ENCODE measurements at places on chromosomes 6 and 20.

DNA sequence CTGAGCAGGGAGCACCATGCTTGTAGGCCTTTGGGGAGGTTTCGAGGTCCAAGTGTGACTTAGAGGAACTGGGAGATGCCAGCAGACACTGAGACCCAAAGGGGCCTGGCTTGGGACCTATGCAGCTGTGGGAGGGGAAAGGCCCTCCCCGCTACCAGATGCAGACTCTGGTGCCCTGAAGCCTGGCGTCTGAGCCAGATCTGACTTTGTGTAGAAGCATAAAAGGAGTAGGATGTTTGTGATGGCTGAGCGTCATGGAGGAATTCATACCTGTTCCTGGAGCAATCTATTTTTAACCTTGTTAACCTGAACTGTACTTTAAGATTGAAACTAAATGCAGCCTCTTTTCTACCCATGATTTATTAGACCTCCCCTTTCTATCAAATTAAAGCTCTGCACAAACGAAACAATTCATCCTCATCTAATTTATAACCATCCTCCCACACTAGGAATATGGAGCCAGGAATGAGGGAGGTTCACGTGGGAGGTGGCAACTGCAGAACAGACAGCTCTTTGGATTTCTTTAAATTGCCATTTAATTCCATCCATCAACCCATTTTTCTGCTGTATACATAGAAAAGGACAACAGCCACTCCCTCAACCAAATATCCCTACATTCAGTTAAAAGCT, 172.6 kb upstream of the AGPAT4 start:
- no peak for DNase-seq

DNA sequence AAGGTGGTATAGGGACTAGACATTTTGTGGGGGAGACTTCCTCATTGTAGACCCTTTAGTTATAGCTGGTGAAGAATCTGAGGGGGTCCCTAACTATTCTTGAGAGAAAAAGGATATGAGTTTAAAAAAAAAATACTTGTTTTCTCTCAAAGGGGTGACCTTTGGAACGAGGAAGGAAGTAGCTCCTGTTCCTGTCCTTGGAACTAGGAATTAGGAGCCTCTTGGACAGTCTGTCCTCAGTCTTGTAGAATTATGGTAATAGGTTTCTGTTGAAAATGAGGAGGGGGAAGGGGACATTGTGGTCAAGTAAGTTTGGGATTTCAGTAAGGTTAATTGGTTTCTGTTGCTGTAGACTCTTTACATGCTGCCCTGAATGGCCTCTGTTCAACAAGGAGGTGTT, 56.5 kb downstream of the PLEKHG1 start:
- DNase-seq = no peak

GRCh38 chr6:155084431-155085123, 89.5 kb downstream of the TIAM2 start:
- DNase-seq = peak; percentile 39

DNA sequence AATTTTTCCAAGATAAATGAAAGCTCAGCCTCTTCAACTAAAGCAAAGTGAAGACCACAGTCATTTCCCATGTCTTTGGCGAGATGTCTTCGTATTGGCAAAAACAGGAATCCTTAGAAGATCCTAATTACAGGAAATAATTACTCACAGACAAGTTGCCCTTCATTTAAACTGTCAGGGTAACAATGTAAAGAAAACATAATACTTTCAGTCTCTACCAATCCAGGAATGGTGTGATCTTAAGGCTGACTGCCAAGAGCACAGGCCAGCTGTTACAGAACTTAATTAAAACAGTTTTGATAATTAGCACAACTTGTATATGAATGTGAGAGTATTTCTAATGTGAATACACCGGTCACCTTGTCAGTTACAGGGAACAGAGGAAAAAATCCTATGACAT, 292.2 kb downstream of the PACRG start:
- no peak for DNase-seq

DNA sequence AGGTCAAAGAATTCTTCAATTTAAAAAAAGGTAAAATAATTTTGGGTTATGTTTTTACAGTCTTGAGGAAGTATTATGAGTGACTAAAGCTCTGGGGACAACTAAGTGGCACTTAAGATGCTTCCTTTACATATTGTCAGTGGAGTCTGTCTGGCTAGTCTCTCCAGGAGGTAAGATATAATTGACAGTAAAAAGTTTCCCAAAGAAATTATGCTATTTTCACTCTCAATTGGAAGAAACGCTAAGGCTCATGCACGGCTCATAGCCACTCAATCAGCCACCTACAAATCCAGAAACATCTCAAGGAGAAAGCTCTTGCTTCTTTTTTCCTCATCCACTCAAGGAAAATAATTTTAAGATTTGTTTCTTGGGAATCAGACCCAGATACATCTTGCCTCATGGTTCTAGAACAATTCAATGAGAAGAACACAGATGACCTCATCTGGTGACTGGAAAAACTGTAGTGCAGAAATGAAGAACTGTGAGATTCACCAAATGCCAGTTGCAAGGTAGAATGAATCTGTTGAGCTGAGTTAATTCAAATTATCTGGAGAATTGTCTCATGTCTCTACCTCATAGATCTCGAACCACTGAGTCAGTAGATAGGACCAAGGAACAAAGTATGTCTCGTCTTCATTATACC, 252.9 kb downstream of the TPBG start:
- DNase-seq = no peak

DNA sequence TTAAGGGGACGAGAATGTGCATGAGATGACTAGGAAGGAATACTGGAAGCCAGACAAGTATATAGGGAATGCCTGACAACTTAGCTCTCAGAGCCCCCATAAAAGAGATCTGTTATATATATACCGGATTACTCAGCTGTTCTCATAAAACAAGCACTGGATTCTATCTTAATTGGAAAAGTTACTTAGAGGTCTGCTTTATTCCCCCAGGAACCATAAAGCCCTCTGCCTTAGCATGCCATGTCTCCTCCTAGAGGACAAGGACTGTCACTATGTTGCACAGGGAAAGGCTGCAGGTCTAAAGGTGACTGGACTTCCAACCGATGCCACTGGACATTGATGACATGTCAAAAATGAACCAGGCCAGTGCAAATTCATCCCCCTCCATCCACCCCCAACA, 6.4 kb downstream of the EXOC2 start:
- no peak for DNase-seq

DNA sequence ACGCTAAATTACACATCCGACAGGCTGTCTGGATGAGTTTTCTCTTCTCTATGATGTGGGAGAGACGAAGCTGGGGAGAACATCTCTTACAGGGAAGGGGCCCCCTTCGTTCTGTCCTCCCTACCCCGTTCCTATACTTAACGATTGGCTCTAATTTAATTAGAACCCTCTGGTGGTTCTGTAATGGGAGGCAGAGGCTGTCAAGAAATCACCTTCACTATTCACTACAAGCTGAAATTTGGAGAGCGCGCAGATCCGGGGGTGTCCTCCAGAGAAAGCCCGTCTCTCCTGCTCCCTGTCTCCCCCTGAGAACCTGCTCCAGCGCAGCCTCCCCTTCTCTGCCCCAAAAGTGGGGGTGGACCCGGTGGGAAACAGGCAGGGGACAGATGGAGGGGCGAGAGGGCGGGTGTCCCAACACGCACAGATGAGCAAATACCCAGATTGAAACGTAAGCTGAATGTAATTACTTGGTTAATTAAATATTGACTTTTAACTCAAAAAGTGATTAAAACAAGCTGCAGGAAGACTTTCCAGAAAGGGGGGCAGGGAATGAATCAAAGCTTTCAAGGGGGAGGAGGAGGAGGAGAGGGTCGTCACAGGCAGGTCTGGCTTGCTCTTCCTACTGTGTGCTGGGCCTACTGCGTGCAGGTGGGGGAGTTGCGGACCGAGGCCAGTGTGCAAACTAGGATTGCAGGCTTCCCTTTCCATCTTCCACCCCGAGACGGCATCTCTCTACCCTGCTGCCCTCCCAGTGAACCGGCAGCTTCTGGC, 1.3 kb downstream of the SULF2 start:
- no peak for DNase-seq

- no peak for DNase-seq
These were observed at the start of gene TBXT for GRCh38 chr6:166167801-166168615. Gene TBXT (minus strand): TSS chr6:166167851. CDS start chr6:166167591, 260 bp downstream.

DNA sequence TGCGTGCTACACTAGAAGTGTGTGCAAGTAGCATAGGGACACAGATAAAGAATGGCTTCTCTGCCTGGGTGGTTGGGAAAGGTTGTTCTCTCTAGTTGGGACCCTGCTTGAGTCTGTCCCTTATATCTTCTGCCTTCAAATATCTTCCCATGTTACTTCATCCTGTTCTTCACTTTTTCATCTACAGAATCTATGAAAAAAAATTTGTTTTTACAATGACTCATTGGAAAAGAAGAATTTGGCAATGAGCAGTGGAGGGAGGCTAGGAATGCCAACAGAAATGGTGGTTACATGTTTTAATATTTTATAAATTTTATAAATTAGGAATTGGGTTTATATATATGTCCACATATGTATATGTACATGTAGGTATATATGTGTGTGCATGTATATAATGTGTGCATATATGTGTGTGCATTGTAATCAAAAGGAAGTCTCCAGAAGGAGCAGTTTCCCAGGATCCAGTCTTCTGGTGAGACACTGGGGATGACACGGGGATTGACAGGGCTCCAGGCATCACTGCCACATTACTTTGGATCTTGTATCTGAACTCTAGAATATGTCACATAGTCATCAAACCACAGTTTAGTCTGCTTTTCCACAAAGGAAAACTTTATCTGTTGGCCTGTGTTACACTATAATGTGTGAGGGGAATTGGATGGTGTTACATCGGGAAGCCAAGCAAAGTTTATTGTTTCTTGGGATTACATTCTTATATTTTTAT, 75.3 kb upstream of the RIPOR2 start:
- no peak for DNase-seq

GRCh38 chr6:128024969-128025368, 124.1 kb upstream of the THEMIS start:
- DNase-seq = no peak

DNA sequence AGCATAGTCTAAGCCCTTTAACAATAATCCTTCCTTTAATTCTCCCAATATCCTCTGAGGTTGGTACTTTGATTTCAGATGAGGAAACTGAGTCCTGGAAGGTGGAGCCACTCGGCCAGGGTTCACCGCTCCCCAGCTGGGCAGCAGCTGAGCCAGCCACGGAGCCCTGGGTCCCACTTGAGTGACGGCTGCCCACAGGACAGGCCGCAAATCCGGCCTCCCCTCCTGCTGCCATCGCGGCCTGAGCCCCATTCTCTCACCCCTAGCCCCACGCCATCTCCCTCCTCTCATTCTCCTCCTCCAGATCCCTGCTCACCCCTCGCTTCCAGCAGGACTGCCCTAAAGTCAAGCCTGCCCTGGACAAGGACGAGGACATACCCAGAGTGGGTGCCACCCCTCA, 41.4 kb downstream of the AGPAT4 start:
- no peak for DNase-seq

DNA sequence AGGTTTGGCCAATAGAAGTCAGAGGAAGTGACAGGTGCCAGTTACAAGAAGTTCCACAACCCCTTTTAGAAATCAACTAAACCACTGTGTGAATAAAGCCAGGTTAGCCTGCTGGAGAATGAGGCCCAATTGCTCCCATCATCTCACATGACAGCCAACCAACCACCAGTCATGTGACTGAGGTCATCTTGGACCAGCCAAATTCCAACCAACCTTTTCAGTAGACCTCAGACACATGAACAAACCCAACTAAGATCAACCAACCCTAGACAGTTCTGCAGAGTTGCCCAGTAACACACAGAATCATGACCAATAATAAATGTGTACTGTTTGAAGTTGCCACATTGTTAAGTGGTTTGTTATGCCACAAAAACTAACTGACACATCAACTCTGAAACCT, 44.6 kb upstream of the GGTLC1 start:
- no peak for DNase-seq

DNA sequence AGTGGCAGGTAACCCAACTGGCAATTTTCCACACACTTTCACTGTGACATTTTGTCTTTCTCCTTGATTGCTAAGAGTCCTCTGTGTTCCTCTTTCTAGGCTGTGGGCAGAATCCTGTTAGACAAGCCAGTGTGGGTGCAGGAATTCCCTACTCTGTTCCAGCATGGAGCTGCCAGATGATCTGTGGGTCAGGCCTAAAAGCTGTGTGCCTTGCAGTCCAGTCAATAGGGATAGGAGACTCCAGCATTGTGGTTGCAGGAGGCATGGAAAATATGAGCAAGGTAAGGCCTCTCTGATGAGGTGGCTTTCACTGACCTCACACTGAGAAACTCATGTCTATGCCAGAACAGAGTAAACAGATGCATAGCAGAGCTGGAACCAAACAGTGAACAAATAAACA, 5.1 kb downstream of the ACAT2 start:
- DNase-seq = no peak

- no peak for DNase-seq
These were observed 32.7 kb downstream of the HLA-A start for GRCh38 chr6:29974901-29975560.

Data from A172 (cell line).